ENCODE measurements at places on chromosomes 4 and X.

DNA sequence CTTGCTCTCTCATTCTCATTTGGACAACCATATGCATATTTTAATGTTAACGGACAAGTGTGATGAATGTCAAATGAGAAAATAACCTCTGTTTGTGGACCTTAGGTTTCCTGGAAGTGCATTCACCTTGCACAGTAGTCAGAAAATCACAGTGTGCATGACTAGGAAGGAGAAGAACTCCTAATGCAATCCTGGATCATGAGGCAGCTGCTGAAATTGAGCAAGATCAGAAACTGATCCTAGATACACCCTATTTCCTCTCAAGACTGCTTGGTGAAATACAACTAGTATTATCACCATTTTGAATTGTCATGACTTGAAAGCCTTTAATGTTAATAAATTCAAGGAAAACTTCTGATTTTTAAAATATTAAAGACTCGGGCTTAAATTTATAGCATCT is 1148.9 kb downstream of the STIM2 start:
- DNase-seq, result no peak

- DNase-seq, result no peak
Observed at GRCh38 chrX:21939906-21940305, 603 bp upstream of the SMS start.

GRCh38 chrX:150036641-150037040 is 98.3 kb upstream of the EOLA2 start:
- no peak for DNase-seq

DNA sequence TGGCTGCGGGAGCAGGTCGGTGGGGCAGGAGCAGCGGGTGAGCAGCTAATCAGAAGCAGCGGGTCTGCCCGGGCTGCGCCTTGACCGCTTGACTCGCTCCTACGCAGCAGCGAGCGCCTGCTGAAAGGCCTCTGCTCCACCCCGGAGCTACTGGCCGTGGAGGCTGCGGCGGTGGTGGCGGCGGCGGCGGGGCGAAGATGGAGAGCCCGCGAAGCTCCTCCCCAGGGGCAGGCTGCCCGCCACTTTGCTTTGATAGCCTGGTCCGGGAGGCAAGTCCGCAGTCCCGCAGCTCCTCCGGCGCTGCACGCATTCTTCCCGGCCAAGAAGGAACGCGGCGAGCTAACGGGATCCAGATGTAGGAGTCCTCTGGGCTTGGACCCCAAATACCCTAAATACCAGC is 36.7 kb downstream of the PJA1 start:
- no peak for DNase-seq

- DNase-seq, result no peak
Observed at GRCh38 chr4:33255094-33255493, 2534.9 kb downstream of the PCDH7 start.

DNA sequence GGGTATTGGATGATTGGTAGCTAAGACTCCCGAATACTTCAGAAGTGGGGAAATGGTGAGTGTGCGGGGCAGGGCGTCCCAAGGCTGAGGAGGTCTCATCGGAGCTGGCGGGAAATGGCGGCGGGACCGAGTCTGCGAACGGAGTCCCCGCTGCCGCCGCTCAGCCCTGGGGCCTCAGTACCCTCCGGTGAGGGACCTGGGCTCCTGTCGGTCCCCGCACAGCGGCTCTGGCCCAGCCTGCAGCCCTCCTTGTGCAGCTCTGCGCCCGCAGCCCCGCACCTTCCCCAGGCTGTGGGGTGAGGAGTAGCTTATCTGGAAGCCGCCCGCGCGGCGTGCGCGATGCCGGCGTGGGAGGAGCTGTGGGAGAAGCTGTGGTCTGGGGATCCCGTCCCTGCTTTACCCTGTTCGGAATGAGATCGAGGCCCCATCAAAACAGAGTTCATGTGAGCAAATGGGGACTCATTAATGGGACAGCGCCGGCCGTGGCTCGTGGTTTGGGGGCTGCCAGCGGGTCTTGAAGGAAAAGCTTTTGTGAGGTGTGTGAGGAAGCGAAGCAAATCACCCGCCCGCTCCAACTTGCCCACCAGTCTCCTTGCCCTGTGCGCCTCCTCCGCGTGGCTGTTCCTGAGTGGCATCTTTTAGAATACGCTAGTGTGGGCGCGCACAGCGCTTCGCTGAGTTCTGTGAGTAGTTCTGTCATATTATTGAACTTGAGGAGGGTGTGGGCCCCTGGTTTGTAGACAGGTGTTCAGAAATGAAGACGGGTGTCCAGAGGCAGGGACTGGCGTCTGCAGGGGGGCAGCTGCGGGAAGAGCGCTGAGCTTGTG is 531 bp downstream of the ZNF141 start:
- DNase-seq, result no peak

DNA sequence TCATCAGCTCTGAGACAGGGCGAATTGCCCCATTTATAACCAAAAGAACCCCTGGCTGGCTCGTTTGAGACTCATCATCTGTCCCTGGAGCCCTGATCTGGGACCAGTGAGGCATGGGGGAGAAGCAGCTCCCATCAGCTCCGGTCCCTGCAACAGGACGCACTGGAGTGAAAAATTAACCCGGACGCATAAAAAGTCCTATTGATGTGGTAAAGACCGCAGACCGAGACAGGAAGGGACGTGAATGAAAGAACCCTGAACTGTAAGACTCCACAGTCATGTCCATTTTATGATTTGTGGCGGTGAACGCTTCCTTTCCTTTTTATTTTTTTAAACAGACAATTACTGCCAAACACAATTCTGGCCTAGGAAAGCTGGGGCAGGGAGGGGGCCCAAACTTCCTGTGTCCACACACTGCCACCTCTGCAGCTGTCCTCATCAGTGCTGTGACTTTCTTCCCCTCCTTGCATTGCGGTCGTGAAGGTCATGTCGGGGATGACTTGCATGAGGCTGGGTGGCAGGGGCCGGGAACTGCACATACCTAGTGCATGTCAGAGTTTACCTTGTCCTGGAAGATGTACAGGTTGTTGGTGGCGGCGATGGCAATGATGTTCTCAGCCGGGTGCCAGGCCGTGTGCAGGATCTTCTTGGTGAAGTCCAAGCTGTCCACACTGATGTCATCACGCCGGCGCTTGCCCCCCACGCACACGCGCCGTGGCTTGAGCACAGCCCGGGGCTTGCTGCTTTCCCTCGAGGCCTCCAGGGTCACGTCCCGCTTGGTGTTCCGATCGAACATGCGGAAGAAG is 53.3 kb downstream of the WFS1 start:
- no peak for DNase-seq

DNA sequence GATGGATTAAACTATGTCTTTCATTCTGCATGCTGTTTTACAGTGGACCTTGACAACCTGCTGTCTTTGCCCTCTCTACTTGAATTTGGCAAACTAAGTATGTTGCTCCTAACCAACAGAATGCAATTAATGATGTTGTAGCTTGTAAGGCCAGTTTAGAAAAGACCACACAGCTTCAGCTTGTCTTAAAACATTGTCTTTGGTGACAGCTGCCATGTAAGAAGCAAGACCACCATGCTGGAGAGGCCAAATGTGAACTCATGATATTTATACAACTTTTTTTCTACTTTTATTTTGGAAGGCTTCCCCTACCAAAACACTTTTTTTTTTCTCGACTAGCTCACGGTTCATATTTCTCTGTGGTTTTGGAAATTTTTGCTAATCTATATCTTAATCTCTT is 278.0 kb upstream of the GNPDA2 start:
- no peak for DNase-seq

GRCh38 chrX:64394059-64394873 is 986 bp downstream of the MTMR8 start:
- DNase-seq, result no peak

GRCh38 chrX:31213941-31214340 is 142.1 kb upstream of the FTHL17 start:
- DNase-seq, result no peak

- DNase-seq, result no peak
Observed at GRCh38 chr4:93529692-93530372, 298.7 kb upstream of the ATOH1 start.

DNA sequence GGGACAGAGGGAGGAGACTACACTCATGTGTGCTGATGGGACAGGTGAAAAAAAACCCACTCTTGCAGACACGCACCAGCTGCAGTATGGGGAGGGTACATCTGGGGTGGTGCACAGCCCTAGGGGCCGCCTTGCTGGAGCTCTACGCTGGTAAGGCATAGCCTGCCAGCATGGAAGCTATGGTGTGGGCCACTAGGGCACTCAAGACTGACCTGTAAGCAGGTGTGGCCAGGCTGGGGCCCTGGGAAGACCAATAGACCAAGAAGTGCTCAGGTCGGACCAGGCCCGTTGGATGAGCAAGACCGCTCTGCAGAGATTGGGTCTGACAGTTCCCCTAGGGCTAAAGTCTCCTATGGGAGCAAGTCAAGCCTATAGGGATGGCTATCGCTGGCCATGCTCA is 314.8 kb downstream of the FAM47A start:
- no peak for DNase-seq

GRCh38 chr4:7256984-7257810 is 64.9 kb downstream of the SORCS2 start:
- DNase-seq, result no peak

GRCh38 chr4:26824667-26825066 is 36.0 kb upstream of the STIM2 start:
- DNase-seq, result no peak

DNA sequence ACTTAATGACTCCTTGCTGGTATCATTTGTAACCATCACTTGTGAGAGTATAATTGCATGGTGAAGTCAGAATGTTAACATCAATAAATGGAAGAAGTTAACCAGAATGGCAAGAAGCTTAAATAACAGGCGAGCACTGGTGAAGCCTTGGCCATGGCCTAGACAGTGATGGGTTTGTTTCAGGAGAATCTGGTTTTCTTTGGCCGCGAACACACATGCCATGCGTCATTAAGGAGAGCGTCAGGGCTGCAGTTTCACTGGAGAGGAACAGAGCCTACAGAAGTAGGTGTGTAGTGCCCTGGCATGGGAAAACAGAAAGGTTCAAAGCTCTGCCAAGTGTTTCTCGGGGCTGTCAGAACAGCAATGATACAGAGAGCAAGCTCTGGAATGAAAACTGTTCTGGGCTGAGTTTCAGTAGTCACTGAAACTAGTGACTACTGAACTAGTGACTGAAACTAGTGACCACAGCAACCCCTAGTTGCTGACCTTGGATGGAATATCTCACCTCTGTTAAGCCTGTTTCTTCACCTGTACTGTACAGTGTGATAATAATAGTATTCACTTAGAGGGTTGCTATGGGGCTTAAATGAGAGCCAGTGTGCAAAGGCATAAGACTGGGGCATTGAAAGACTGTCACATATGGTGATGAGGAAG is 93.8 kb downstream of the C4orf51 start:
- DNase-seq, result no peak

DNA sequence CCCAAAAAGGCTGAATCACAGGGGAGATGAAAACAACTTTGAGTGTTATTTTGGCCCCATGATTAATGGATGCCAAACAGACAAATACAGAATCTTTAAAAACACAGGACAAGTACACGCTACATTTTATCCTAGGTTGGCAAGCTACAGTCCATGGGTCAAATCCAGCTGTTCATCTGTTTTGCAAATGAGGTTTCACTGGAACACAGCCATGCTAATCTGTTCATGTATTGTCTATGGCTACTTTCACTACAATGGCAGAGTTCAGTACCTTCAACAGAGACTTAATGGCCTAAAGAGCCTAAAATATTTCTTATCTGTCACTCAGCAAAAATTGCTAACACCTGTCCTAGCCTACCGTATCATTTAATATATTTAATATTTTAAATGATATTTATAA is 1548.5 kb upstream of the IGFBP7 start:
- DNase-seq, result no peak

All from NCI-H187 (cell line).